ENCODE measurements at places on chromosomes 7 and 10.

GRCh38 chr7:80679921-80680907 lies 41.8 kb downstream of the CD36 start:
- peak; percentile 32 for DNase-seq

- no peak for DNase-seq
Measured at GRCh38 chr10:28181478-28182096, 121.3 kb downstream of the MPP7 start.

- DNase-seq = no peak
Measured at GRCh38 chr7:33809228-33809627, 96.1 kb upstream of the BMPER start.

- DNase-seq = no peak
Measured at GRCh38 chr7:135353832-135354231, 120.2 kb downstream of the STRA8 start.

- DNase-seq = peak; percentile 17
Measured at GRCh38 chr7:43454936-43455518, 127.9 kb upstream of the STK17A start.

GRCh38 chr7:91267171-91267955 lies 3.1 kb downstream of the FZD1 start:
- no peak for DNase-seq

GRCh38 chr10:36177071-36177470 lies 535.0 kb upstream of the FZD8 start:
- DNase-seq = no peak

GRCh38 chr10:67808704-67809103 lies 29.3 kb downstream of the DNAJC12 start:
- DNase-seq = no peak

DNA sequence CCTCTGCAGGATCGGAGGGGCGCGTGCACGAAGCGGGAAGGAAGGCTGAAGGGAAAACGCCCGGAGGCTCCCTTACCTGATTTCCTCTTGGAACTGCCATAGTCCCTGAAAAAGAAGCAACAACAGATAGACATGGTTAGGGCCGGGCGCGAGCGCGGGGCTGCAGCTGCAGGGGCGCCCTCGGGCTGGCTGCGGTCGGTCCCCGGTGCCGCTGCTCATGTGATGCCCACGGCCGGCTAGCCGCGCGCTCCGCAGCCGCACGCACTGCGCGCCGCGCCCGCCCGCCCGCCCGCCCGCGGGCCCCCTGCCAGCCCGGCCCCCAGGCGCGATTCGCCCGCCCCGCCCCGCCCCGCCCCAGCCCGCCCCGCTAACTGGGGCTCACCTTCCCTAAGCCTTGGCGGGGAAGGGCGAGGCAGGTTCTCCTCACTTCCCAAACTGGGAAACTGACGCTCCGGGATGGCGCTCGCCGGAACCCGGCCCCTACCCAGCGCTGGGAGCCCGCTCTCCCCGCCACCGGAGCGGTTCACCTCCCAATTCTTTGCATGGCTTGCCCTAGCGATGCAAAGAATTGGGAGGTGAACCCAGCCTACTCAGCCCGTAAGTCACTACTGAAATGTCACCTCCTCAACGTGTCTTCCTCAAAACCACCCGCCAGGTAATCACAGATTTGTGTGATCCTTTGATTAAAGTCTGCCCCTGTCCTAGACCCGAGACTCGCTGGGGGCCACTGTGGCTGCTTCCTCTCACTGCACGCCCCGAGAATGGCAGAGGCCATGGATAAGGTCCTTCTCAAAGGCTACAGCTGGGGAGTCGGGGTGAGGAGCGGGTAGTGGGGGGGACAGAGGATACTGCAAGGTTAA lies 162.2 kb downstream of the SH3PXD2A start:
- DNase-seq = no peak

GRCh38 chr10:71266147-71266917 lies 52.7 kb upstream of the SLC29A3 start:
- DNase-seq = no peak
